ENCODE measurements at places on chromosomes 13 and 19. TPM values are rescaled to one million over a fixed set of nuclear protein-coding genes. Genes with fewer than 3 reads are reported as not detected.

Gene ACP7
- 0.10 TPM for total RNA-seq

Gene EPSTI1
- 19.9 TPM for total RNA-seq

Gene MEF2B
- 0.10 TPM for total RNA-seq

Gene PTH2
- not detected for total RNA-seq

Gene ZNF420
- 2.8 TPM for total RNA-seq

Gene SHISA7
- total RNA-seq, result not detected

Measured in mammary microvascular endothelial cell (primary cell).